H7 (cell line): ENCODE measurements at places on chromosomes 7 and 10. TPM values are rescaled to one million over a fixed set of nuclear protein-coding genes. Genes with fewer than 3 reads are reported as not detected.

GRCh38 chr10:47169581-47169980 lies 130.4 kb upstream of the GDF10 start:
- DNase-seq = no peak

- DNase-seq = no peak
Observed at GRCh38 chr7:14938181-14938580, 35.6 kb upstream of the DGKB start.

GRCh38 chr7:2107386-2108070 lies 125.2 kb downstream of the MAD1L1 start:
- DNase-seq = no peak

DNA sequence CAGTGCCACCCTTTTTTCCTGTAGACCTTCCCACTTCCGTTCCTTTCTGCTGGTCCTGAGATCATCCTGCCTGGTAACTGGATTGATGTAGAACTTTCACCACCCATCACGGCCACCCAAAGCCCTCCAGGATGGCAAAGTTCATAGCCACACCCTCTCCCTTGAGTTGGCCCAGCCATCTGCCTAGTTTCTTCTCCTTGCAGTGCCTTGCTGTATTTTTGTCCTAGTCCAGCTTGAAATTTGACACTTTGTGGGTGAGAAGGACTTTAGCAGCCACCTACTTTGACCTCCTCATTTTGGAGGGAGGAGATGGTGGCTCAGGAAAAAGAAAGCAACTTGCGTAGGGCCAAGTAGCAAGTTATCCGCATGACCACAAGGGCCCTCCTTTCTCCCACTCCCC lies 140.7 kb downstream of the BUB3 start:
- no peak for DNase-seq

The FKBP6 gene
- total RNA-seq = 0.10 TPM in 1 of 2 replicates, not detected in the other

The PCDH15 gene
- not detected in 2 replicates for total RNA-seq

GRCh38 chr7:157874870-157875229 lies 538.0 kb downstream of the DNAJB6 start:
- DNase-seq = no peak

The VIPR2 gene
- 2.5 and 3.5 TPM in 2 replicates for total RNA-seq

The HPSE2 gene
- total RNA-seq = 0.30 and 0.48 TPM in 2 replicates

DNA sequence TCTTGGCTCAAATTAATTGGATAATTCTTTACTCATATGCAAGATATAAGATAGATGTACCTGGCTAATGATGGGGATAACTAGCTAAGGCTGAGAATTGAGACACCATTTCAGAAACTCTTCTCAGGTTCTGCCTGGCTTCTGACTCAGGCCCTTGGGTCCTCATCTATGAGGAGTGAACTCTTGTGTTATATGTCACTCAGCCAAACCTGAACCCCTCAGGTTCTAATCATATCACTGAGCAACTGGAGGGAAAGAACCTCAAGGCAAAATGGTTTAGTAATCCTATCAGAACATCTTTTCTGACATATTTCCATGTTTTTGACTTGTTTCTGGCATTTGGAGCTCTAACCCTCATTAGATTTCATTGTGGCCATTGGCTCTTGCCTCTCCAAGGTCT lies 100.4 kb downstream of the CPED1 start:
- DNase-seq = no peak

GRCh38 chr10:109587366-109587765 lies 335.9 kb downstream of the XPNPEP1 start:
- no peak for DNase-seq

DNA sequence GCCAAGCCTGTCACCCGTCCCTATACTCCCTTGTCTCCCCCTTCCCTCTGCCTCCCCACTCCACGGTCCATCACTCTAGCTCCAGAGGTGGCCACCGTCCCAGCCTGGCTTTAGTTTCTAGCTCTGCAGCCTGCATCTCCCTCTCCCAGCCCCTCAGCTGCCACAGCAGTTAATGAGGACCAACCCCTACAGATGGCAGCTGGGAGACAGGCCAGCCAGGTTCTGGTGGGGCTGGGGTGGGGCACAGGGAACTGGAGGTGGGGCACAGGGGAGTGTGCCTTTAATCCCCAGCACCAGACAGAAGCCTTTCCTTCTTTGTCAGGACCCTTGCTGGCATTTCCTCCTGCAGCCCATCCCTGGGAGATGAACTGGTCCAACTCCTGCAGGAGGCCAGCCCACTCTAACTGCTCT lies 21.1 kb downstream of the UNC5B start:
- no peak for DNase-seq

DNA sequence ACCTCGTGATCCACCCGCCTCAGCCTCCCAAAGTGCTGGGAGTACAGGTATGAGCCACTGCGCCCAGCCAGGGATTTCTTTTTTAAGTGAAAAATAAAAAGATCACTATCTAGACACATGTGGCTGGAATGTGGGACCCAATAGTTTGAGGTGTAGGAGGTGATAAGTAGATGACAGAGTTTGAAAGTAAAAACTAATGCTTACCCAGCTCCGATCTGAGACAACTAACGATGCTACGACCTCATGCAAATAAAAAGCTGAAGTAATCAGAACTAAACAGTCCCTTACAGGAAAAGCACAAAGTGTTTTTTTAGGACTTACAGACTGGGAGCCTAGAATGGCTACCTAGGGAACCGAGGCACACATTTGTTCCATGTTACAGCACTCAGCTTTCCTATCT lies 23.0 kb downstream of the PCGF6 start:
- no peak for DNase-seq

DNA sequence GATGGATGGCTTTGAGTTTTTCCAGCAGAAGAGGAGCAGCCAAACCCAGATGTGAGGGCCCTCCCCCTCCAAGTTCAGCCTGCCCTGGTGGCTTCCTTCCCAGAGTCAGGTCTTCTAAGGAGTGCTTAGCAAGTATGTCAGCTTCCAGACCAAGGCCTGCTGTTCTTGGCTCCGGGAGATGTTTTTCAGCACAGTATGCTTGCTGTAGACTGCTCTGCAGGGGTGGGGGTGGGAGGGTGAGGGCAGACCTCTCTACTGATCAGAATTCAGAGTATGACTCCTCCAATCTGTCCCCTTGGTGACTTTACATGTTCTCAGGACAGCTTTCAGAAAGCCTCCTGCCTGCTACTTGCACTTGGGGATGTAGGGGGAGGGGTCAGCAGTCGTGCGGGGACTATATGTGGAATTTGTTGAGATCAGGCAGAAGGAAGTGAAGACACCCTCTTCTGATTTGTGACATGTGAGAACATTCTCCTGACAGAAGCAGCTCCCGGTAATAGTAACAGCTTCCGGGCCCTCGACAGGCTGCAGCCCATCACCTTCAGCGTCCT lies 516.4 kb upstream of the ZMIZ1 start:
- no peak for DNase-seq

DNA sequence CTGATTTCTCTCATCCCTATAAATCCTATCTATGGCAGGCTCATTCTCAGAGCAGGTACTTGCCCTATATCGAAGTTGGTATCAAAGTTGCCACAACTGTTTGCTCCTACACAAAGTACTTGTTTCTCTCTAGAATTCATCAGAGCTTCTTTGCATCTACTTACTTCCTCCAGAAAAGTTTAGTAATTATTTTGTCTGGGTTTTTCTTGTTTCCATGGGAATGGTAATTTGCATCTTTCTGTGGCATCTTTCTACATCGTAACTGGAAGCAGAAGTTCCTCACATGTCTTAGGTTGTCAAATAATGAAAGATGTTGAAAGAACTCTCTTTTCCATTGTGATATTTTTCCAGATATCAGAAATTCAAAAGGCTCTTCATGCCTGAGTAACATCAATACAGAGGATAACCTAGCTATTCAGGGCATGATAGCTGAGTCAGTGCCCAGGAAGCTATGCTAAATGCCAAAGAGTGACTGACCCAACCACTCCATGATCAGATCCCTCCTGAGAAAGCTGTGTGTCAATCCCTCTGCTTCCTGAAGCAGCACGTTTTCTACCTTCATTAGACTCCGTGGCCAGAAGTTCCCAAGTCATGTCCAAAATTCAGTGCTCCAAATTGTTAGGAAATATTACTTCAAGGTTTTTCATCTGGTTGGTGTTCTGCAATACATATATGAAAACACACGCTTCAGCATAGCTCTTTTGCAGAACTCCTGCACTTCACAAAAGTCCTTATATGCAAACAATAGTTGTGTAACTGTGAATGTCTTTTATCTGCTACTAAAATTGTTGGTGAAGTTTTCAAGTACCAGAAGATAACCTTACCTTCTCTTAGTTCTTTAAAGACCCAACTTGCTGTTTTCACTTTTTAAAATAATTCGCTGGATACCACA lies 216.5 kb downstream of the VTI1A start:
- DNase-seq = no peak

GRCh38 chr10:74419491-74419951 lies 268.5 kb downstream of the ADK start:
- DNase-seq = peak; percentile 3

GRCh38 chr7:114416129-114416990 lies 1.7 kb downstream of the FOXP2 start:
- DNase-seq = no peak

DNA sequence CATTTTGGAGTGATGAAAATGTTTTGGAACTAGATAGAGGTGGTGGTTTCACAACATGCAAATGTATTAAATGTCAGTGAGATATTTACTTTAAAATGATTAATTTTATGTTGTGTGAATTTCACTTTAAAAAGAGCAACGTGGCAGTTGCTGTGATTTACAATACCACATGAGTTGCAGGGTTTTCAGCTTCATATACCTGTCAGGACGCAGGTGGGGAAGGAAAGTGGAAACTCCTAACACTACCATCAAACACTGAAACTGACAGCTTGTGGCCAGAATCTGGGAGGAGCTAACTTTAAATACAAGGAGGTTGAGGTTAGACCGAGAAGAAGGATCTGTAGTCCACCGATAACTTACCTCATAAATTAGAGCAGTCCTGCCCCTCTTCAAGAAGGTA lies 168.9 kb upstream of the TMEM72 start:
- no peak for DNase-seq

- no peak for DNase-seq
Observed at GRCh38 chr7:5339955-5340354, 57.2 kb downstream of the SLC29A4 start.

DNA sequence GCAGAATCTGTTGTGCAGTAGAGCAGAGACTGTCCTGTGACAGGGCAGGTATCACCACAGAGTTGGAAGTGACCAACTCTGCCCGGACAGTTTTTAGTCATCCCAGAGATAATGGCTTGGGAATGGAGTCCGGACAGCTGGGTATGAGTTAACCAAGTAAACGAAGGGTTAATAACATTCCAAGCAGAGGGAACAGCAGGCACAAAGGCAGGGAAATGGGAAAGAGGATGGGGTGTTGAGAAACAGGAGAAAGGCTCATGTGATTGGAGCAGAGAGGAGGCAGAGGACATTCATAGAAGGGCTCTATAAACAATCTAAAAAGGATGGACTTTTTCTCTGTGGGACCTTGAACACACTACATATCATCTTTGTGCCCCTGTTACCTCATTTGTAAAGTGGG lies 132.2 kb upstream of the YAE1 start:
- peak; percentile 23 for DNase-seq

- no peak for DNase-seq
Observed at GRCh38 chr7:39838326-39838725, 111.7 kb upstream of the CDK13 start.

- no peak for DNase-seq
Observed at GRCh38 chr10:78584266-78584665, 484.5 kb upstream of the ZMIZ1 start.

- no peak for DNase-seq
Observed at GRCh38 chr10:60989400-60989876, 45.5 kb upstream of the RHOBTB1 start.

DNA sequence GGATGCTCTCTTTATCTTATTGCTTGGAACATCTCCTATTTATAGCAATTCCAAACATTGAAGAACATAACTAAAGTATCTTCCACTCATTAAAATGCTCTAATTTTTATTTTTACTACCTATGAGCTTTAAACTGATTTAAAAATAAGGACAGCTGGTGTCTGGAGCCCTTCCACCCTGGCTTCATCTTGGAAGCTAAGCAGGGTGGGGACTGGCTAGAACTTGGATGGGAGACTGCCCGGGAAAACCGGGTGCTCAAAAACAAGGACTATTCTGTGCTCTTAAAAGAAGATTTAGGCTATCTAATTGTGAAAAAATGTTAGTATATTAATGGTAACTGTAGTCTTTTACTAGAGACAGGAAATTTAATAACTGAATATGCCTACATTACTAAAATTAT lies 69.2 kb downstream of the ARMC3 start:
- DNase-seq = peak; percentile 60

The SNX10 gene
- total RNA-seq = 16.2 and 17.6 TPM in 2 replicates

DNA sequence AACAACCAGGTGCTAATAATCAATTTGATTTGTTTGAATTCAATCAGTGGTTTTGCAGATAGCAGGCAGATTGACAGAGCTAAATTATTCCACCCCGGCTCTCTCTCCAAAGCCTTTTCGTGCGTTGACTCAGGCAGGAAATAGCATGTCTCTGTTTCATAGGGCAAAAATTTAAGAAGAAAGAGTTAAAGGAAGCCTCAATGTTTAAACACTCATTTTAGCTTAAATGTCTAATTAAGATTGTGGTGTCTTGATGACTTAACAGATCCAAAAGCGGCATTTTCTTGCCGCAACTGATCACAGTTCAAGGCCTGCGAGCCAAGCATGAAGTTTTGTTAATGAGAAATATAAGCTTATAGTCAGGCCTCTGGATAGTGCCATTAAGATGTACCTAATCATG lies 1051.1 kb upstream of the AUTS2 start:
- DNase-seq = no peak

DNA sequence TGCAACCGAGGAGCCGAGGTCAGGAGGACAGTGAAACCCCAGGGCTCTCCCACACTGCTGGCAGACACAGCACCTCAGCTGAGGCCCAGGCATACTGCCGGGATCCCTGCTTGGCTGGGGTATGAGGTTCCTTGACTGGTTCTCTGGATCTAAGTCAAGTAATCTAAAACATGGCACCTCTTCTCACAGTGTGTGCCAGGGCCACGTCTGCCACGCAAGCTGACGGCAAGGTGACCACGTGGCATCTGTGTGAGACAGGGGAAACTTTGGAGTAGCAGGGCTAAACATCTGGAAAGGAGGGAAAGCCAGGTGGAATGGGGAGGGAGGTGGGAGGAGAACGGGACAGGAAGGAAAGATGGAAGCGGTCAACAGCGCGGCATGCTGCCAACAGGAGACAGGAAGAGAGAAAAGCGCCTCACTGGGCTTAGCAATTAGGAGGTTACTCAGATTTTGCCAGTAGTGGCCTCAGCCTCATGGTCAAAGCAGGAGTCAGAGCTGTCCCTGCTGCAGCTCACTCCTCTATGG lies 103.7 kb downstream of the CXCL12 start:
- no peak for DNase-seq

DNA sequence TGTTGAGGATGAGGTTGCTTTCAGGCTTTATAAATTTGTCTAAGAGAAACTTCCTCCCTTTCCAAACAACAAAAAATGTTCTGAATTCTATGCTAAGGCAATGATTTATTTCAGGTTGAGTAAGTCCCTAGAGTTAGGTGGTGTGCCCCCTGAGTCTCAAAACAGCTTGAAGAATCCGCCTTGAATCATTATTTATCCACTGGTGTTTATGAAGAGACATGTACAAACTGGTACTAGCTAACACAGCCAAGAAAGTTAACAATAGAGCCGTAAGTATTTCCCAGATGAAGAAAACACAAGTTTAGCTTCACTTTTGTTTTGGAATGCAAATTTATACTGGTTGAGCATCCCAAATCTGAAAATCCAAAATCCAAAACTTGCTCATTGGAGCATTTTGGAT lies 66.2 kb upstream of the SRPK2 start:
- DNase-seq = no peak
